Ovary (tissue), 10 donors: ENCODE measurements at places on chromosomes 2 and 18. TPM values are rescaled to one million over a fixed set of nuclear protein-coding genes. Genes with fewer than 3 reads are reported as not detected.

FAM110C gene
- polyA plus RNA-seq = 5.8 TPM

HOXD10 gene
- 1.1 TPM for polyA plus RNA-seq

IL1F10 gene
- not detected for polyA plus RNA-seq

FAM237A gene
- not detected for polyA plus RNA-seq

PLGLB2 gene
- polyA plus RNA-seq = not detected

CENPA gene
- 0.21 TPM for polyA plus RNA-seq

TMEM178A gene
- 2.0 TPM for polyA plus RNA-seq

ANKRD29 gene
- polyA plus RNA-seq = 23.4 TPM

CLEC4F gene
- 1.3 TPM for polyA plus RNA-seq

CNGA3 gene
- 0.10 TPM for polyA plus RNA-seq

GALR1 gene
- not detected for polyA plus RNA-seq

PHLPP1 gene
- 4.4 TPM for polyA plus RNA-seq

SLC35F5 gene
- 52.8 TPM for polyA plus RNA-seq

RIT2 gene
- not detected for polyA plus RNA-seq

POMC gene
- not detected for polyA plus RNA-seq

MTCL1 gene
- 6.5 TPM for polyA plus RNA-seq

HES6 gene
- 0.33 TPM for polyA plus RNA-seq

FSHR gene
- polyA plus RNA-seq = 1.2 TPM

IL18RAP gene
- 0.17 TPM for polyA plus RNA-seq

CPS1 gene
- 1.9 TPM for polyA plus RNA-seq

PROKR1 gene
- polyA plus RNA-seq = 0.03 TPM

CYP1B1 gene
- 24.5 TPM for polyA plus RNA-seq

GAL3ST2 gene
- 0.05 TPM for polyA plus RNA-seq

DNAJC5G gene
- polyA plus RNA-seq = 0.16 TPM

ANKRD53 gene
- polyA plus RNA-seq = 3.3 TPM

CPLX4 gene
- polyA plus RNA-seq = not detected

PDK1 gene
- polyA plus RNA-seq = 11.2 TPM

ITGB6 gene
- polyA plus RNA-seq = not detected

LYG1 gene
- 0.58 TPM for polyA plus RNA-seq
